BJ (cell line): ENCODE measurements at places on chromosomes 2 and 18. TPM values are rescaled to one million over a fixed set of nuclear protein-coding genes. Genes with fewer than 3 reads are reported as not detected.

DNA sequence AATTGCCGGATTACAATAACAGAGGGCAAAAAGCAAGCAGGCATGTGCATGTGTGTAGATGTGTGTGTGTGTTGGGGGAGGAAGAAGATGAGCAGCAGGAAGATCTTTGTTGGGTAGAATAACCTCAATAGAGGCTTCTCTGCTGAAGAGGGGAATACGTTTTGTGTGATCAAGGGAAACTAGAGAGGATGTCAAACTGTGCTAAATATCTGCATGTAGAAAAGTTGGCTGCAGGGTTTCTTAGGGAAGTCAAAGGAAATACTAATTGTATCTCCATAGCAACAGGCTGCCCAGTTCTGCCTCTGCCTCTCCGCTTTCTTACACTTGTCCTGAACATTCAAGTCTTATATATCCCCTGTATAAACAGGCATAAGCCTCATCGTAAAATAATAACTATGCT is 190.1 kb upstream of the RND3 start:
- no peak for DNase-seq

The SKOR2 gene
- polyA plus RNA-seq, result not detected in 2 replicates

The SPATA3 gene
- polyA plus RNA-seq, result not detected in 2 replicates

The HEATR5B gene
- polyA plus RNA-seq, result 10.4 and 17.3 TPM in 2 replicates

GRCh38 chr2:74020702-74021406 is 36.1 kb downstream of the TET3 start:
- no peak for DNase-seq

DNA sequence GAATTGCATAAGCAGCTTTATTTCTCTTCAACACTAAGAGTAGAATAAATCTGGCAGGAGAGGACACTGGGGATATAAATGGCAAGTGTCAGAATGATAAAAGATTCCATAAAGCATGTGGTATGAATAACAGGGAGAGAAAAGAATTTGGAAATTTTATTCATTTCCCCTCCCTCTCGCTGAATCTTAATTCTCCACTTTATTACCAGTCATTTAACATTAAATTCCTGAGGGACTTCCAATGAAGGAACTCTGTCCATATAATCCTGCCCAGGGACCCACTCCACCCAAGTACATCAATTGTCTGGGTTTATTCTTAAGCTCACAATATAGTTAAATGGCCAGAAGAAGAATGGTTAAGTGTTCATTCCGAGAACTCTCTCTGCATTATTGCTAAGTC is 197.7 kb upstream of the MGAT5 start:
- DNase-seq, result no peak

The KIDINS220 gene
- polyA plus RNA-seq, result 34.8 and 40.0 TPM in 2 replicates

The TMEM247 gene
- not detected in 2 replicates for polyA plus RNA-seq

The PDE11A gene
- 0.53 and 1.2 TPM in 2 replicates for polyA plus RNA-seq

The CNGA3 gene
- polyA plus RNA-seq, result not detected in 2 replicates

DNA sequence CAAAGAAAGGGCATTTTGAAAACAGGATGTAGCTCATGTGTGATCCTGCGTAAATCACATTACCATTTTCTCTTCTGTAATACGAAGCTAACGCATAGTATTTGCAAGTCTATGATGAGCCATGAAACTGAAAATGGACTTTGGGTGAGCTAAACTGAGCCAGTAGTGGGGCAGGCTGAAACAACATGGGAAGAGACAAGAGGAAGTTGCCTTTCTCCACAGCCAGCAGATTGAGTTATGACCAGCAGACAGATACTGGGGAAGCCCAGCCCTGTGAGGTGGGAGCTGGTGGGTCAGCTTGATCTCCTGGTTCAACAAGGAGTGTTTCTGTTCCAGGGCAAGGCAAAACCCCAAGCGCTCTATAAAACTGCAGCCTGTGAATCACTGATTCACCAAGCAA is 11.8 kb downstream of the CYRIA start:
- no peak for DNase-seq

DNA sequence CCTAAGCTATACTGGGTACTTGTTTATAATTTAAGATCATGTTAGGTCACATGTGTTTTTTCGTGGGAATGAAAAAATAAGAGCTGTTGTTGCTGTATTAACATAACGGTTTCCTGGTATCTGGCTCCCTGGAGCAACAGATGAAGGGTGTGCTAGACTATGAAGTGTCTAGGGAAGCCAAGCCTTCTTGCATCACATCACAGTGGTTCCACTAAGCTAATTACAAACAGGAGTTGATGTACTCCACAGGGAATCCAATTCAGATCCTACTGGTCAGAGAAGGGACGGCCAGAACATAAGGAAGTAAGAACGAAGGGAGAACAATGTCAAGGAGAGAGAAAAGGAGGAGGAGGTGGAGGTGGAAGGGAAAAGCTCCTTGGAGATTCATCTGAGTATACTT is 193.0 kb upstream of the CYP26B1 start:
- DNase-seq, result peak; percentile 1

DNA sequence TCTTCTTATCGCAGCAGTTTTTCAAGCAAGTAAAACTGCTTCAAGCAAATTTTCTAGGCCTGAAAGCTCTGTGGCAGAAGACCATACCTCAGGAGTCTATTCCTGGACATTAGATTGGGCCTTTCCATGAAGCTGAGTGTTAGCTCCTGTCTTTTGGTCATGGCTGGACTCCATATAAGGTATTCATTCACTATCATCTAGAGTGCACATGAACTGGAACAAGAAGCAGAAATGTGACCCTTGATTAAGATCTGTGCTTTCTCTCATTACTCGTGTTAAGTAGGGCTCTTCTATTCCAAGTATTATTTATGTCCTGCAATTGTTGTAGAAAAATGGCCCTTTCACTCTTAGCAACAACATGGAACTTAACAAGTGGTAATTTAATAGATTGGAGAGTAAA is 5.9 kb upstream of the GULP1 start:
- DNase-seq, result no peak

The CTNNA2 gene
- polyA plus RNA-seq, result 0.22 TPM in 1 of 2 replicates, not detected in the other

DNA sequence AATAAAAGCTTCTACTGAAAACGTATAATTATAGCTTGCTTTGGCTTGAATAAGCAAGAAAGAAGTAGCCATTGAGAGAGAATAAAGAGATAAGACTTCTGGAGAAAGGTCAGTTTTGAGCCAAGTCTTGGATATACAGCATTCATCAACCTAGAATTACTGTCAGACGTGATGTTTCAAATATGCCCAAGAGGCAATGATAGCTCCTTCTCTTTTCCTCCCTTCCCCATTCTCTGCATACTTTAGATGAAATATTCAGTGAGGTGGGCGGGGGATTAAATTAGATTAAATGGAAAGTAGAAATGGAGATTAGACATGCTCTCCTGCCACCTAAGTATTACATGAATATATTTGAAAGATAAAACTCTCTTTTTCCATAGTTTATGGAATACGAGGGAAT is 8.7 kb downstream of the ANTXR1 start:
- DNase-seq, result no peak

DNA sequence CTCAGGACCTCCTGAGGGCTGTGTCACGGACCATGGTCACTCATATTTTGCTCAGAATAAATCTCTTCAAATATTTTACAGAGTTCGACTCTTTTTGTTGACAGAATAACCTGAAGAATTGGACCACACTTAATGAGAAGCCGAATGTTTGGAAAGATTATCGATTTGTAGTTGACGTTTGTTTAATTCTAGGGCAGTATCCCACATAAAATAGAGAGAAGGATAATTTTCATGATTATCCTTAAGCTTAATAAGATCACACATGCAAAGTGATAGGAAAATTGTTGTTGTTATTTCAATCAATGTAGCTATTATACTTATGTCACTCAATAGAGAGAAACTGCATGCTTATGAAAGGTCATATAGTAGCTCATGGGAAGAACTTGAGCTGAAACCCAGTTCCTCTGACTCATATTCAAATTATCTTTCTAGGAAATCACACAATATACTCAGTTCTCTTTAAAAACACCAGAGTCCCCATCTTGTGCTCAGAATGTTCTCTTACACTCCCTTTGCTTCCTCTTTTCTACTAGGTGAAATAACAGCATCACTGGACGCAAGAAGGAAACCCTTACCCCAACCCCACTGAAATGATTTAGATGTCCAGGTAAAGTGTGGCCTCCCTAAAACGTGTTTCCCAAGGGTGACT is 982.1 kb downstream of the TSN start:
- DNase-seq, result no peak

GRCh38 chr18:58768293-58768974 is 96.2 kb upstream of the ZNF532 start:
- DNase-seq, result no peak

- DNase-seq, result no peak
These were observed 35.3 kb upstream of the FRZB start for GRCh38 chr2:182901748-182902147.

GRCh38 chr18:3345452-3345851 is 83.5 kb downstream of the MYL12B start:
- DNase-seq, result no peak

DNA sequence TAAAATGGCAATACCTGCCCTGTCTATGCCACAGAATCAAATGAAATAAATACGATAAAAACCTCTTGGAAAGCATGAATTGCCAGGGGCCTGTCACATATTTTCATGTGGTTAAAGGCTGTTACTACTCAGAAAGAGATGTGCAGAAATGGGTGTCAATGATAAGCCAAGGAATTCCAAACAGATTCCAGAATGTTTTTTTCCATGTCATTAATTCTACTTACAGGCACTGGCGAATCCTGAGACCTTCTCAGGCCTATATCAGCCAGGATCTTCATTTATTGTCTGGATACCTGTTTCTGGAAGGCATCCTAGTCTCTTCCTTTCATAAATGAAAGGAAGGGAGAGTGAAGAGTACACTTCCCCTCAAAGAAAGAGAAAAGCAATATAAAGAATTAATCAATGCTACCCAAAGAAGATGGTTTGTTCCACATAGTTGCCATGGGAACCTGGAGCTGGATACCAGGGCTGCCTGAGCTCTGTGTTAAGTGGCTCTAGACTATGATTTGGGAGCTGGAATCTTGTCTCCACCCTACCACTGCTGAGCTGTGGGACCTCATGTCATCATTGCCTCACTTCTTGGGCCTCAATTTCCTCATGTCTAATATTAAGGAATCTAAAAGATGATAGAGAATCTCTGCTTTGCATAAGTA is 335.1 kb upstream of the SKOR2 start:
- no peak for DNase-seq

DNA sequence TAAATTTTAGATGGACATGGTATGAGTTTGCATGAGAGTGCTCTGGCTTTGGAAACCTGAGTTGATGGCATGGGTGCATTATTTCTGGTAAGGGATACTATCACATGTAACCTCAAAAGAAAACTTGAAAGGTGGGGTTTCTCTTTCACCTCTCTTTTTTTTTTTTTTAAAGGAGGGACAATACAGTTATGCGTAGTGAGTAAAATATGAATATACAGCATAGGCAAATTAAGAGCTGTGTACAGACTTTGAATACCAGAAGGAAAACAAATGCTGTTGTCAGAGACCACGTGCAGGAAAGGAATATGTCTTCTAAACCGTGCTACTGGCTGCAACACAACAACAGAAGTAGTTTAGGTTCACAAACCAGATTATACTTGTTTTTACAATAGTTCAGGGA is 82.1 kb downstream of the MAP4K4 start:
- no peak for DNase-seq

The CDCA7 gene
- 8.3 and 8.7 TPM in 2 replicates for polyA plus RNA-seq

- DNase-seq, result no peak
These were observed 47.8 kb upstream of the RNF103 start for GRCh38 chr2:86671337-86671981.

The GKN1 gene
- not detected in 2 replicates for polyA plus RNA-seq

GRCh38 chr2:168999668-169000213 is 31.4 kb downstream of the ABCB11 start:
- DNase-seq, result no peak

- DNase-seq, result no peak
These were observed 77.5 kb downstream of the NCOA1 start for GRCh38 chr2:24568551-24568950.

DNA sequence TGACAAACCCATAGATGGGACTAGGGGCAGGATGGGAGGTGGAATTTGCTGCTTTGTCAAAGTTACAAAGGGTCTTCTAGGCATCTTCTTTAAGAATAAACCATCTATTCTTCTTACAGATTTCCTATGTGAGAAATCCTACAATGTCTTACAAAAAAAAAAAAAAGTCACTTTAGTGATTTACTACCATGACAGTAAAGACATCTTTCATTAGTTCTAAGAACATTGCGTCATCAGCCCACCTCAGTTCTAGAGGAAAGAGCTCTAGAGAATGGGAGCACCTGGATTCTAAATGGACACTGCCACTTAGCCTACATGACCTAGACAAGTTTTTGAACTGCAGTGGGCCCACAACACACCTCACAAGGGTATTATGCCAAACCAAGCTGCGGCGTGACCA is 172.0 kb downstream of the MYO5B start:
- DNase-seq, result no peak

The PARD6G gene
- polyA plus RNA-seq, result 0.93 and 0.96 TPM in 2 replicates

DNA sequence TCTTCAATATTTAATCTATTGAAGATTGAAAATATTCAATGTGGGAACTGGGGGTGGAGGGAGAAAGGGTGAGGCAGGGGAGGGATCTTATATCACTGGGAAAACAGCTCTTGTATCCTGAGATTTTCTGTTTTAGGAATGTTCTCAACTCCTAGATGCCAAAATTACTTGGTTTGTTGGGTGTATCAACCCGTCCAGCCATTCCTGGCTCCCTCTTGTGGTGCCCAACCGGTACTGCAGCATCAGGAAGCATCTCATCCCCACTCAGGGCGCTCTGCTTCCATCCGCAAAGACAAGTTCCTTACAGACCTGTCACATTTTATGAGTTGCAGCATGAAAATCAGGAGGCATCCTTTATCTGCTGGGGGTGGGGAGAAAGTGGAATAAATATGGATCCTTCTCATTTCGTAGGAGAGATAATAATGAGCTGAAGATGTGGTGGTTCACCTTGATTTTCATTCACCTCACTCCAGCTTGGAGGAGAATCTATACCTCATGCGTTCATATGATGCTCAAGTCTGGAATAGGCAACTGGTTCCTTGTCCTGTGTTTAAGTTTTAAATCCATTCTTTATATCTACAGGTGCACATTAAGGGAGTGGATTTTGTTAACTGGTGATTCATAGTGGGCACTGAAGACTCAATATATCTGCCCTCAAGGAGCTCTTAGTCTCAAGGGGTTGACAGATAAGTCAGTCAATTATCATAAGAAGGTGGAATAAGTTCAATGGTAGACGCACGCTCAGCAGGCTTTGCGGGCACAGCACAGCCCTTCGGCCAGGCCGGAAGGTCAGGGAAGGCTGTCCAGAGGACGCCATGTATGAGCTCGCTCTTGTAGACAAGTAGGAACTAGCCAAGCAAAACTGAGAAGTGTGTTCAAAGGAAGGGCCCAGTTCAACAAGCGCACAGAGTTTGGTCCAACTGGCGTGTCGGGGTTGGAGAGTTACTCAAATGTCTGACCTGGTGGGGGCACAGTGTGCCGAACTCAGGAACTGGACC is 127.3 kb downstream of the RNF144A start:
- no peak for DNase-seq

DNA sequence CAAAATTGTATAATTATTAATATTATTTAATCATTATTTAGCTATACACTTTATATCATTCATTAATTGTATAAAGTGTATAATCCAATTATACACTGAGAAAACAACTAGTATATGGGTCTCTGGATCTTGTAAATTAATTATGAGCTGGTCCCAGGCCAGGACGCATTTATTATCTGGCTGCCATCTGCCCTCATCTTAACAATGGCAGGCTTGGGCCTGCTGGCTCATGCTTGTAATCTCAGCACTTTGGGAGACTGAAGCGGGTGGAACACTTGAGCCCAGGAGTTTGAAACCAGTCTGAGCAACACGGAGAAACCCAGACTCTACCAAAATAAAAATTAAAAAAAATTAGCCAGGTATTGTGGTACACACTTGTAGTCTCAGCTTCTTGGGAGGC is 502.2 kb upstream of the NRXN1 start:
- DNase-seq, result no peak

- no peak for DNase-seq
These were observed 65.8 kb upstream of the PIEZO2 start for GRCh38 chr18:11215216-11215615.

The PROM2 gene
- polyA plus RNA-seq, result 0.32 and 0.50 TPM in 2 replicates

GRCh38 chr18:22109535-22109934 is 59.9 kb upstream of the GATA6 start:
- DNase-seq, result no peak
